ENCODE measurements at places on chromosomes 3 and 15. TPM values are rescaled to one million over a fixed set of nuclear protein-coding genes. Genes with fewer than 3 reads are reported as not detected.

GRCh38 chr15:80581976-80582375 lies 113.1 kb upstream of the ABHD17C start:
- no peak for DNase-seq

The SLC6A20 gene
- 0.28 TPM for total RNA-seq

GRCh38 chr3:127260416-127260815 lies 27.4 kb downstream of the PRR20G start:
- DNase-seq = no peak

DNA sequence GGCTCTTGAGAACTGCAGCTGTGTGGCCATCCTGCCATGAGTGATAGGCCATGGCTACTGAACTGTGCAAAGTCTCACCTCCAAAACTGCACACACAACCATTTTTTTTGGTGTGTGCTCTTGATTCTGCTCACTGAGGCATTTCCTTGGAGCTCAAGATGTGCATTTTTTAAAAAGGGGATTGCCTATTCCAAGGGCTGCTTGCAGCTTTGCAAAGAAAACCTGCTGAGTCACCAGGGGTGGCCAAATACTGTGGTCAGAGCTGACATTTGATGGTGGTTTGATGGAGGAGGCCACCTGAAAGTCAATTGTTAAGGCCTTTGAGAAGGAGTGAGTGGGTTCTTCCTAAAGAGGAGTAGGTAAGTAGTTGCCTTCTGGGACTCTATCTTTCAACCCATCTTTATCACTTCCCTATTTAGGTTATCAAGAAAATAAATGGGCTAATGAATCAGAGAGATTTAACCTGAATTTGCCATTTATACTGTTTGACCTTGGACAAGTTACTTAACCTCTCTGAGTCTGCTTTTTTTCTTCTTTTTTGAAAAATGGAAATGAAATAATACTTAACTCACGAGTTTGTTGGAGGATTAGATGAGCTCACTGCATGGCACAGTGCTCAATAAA lies 87.9 kb downstream of the CHST2 start:
- no peak for DNase-seq

GRCh38 chr3:167940241-167940640 lies 155.5 kb downstream of the GOLIM4 start:
- no peak for DNase-seq

GRCh38 chr3:133965013-133965570 lies 64.6 kb downstream of the SLCO2A1 start:
- DNase-seq = peak; percentile 87

- DNase-seq = no peak
These were observed 4.8 kb downstream of the BMF start for GRCh38 chr15:40103864-40104271.

GRCh38 chr3:189572249-189572648 lies 58.9 kb upstream of the TP63 start:
- DNase-seq = no peak

- peak; percentile 82 for DNase-seq
These were observed 275.3 kb downstream of the UACA start for GRCh38 chr15:70488002-70488605.

The SPINK8 gene
- total RNA-seq = not detected

The PARP15 gene
- 4.4 TPM for total RNA-seq

GRCh38 chr3:192373032-192373431 lies 354.3 kb downstream of the FGF12 start:
- no peak for DNase-seq

DNA sequence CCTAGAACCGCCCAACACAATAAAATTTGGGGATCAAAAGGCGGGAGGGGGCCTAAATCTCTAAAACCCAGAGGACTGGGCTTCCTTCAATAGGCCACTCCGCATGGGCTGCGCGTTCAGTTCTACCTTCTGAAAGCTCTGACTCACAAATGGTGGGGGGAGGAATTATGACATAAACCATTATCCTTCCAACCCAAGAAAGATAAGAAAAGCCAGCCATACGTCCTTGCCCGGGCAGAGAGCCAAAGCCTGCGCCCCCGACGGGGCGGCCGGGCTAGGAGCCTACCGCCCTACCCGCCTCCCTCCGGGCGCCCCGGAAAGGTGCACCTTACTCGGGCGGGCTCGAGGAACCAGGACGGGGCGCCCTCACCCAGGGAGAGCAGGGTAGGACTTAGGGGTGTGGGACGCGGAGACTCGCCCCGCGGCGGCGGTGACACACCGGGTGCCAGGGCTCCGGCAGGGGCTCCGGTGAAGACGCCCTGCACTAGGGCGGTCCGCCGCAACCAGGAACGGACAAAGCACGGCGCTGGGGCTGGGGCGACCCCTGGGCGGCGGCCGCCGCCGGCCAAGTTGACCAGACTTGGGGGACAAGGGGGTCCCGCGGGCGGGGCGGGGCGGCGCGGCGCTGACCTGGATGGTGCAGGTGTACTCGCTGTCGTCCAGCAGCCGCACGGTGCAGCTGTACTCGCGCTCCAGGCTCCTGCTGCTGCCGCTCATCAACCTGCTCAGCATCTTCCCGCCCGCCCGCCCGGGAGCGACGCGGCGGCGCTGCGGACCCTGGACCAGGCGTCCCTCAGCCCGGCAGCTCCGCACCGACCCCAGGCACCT lies 534 bp downstream of the FRMD5 start:
- DNase-seq = peak; percentile 47

DNA sequence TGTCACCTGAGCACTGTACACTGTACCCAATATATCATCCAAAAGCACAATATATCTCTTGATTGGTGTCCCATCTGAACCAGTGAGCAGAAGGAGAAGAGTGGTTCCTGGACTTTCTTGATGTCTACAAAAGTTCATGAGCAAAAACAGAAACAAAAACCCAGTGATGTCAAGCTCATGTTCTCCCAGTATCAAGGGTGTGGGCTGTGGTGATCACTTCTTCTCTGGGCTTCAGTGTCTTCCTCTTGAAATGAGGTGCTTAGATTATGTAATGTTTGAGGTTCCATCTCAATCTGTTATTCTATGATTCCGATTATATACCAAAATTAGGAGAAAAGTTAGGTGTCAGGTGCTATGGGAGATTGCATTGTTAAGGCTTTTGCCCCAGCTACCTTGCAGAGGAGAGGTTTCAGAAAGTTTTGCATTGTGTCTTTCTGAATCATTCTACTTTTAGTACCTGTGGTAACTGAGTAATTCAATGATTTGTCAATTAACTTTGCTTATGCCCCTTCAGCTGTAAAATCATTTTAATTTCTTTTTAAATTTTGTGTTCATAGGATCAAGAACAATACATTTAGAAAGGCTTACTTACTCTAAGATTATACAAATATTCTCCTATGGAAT lies 122.0 kb upstream of the EOMES start:
- DNase-seq = no peak

The CYP11A1 gene
- total RNA-seq = 0.74 TPM

DNA sequence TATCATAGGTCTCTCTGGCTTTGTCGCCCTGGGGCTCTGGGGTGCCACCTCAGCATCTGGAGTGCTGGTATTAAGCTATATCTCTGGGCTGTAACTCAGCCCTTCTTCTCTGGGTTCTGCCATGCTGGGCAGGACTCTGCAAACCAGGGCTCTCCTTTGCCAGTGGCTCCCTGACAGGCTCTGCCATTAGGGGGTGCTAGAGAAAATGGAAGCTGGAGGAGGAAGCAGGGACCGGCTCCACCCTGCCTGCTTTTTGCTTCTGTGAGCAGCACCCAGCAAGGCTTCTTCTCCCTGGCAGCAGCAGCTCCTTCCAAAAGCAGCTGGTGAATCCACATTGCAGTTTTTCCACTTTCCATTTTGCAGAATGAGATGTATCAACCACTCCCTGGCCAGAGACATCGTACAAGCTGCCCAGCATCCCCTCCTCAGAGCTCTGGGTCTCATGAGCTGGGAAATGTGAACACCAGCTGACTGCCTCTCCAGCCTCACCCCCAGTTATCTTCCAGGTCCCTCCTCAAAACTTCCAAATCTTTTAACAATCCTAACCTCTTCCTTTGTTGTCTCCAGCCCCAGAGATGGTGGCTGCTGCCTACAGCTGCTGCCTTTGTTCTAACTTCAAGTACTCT lies 165.0 kb downstream of the ABHD5 start:
- peak; percentile 46 for DNase-seq

DNA sequence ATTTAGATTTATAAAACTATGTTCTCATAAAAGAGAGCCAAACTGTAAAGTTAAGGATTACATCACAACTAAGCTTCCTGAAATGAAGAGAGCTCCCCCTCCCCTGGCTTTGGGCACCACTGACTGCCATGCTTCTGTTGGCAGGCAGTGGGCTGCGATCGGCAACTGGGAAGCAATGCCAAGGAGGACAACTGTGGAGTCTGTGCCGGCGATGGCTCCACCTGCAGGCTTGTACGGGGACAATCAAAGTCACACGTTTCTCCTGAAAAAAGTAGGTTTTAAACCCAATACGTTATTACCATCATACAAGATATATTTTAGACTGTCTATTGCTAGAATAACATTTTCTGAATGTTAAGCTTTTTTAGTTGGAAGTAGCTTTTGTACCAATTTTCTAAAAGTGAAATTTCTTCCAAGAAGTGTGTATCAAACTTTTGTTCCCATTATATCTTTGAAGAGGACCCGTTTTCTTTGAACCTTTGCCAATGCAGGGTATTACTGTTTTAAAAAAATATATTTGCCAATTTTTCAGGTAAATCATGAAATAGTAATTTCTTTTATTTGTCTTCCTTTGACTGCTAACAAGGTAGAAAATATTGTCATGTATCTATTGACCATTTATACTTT lies 184.1 kb downstream of the ADAMTSL3 start:
- peak; percentile 41 for DNase-seq

DNA sequence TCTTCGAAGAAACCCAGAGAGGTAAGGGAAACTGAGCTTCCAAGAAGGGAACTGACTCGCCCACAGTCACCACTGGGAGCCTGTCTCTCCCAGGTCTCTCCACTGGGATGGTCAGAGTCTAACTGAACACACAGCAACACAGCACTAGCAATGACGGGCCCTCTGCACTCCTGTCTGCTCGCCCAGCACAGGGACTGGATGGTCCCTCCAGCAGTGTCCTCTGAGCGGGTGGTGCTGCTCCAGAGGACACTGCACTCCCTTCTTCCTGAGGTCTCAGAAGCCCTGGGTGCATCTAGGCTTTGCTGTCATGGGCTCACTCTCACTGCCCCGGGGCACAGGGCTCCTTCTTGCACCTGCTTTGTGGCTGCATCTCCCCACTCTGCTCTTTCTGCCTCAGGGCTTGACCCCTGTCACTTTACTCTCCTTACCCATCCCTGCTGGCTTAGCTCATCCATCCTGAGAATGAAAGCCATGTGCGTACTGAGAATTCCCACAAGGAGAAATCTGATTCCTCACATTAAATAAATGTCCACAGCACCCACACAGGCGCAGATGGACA lies 356.6 kb downstream of the GABRG3 start:
- no peak for DNase-seq

GRCh38 chr3:35635926-35636683 lies 3.2 kb upstream of the ARPP21 start:
- DNase-seq = no peak

GRCh38 chr3:41701191-41701698 lies 260.7 kb downstream of the ULK4 start:
- DNase-seq = no peak

GRCh38 chr3:56357266-56357665 lies 111.0 kb downstream of the ERC2 start:
- DNase-seq = no peak

DNA sequence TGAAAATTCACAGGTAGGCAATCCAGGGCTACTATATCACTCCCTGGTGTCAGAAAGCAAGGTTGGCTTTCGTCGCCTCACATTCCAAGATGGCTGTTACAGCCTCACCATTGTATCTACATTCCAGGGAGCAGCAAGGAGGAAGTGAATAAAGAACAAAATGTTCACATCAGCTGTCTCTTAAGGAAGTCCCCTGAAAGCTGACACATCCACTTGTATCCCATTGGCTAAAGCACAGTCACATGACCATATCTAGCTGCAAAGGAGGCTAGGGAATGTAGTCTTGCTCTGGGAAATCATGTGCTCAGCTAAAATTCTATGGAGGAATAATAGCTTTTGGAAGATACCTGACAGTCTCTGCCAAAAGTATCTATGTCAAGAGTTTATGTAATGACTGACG lies 12.8 kb upstream of the GATA2 start:
- DNase-seq = no peak

DNA sequence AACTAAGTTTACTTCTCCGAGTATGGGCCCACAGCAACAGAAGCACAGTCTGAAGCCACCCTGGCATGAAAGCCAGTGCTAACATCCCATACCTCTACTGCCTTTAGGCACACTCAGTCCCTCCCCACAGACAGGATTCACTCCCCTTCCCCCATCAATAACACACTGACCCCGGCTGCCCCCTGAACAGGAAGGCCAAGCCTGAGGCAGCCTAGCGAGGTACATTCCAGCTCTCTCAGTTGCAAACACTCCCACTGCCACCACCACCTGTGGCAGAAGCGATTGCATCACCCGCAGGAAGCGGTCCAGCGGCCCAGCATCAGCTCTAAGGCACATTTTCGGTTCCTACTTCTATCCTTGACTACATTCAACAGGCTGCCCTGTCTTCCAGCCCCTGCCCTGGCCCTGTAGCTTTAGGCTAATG lies 7.0 kb upstream of the BMF start:
- DNase-seq = peak; percentile 44

The MESP2 gene
- total RNA-seq = 0.55 TPM

DNA sequence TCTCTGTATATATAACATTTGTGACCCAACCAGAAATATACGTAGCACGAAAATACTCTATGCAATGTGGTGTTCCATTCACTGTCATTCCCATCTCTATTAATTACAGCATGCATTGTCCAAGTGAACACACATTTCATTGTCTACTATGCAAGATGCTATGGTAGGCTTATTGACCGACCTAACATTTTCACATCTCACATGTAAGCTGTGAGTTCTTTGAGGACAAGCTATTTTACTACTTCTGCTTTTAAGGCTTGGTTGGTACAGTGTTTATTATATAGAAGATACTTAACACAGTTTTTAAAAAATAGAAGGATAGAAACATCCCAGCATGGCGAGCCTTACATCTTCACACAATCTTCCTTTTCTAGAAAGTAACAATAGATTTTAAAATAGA lies 164.4 kb downstream of the KLHL25 start:
- DNase-seq = no peak

The ATP10A gene
- total RNA-seq = 33.7 TPM

DNA sequence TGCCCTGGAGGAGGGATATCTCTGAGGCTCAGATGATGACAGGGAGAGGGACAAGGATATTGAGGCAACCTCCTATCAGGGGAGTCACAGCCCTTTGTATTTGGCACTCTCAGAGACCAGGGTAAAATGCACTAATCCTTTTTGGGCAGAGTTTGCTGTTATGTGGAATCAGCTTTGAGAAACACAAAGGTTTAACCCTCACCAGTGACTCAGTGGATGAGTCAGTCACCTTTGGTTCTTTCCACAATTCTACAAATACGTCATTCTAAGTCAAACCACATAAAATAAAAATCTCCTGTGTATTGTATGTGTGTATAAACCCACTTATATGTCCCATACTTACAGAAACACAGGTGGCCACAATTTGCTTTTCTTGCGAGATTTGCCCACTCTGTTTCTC lies 5.1 kb downstream of the LSAMP start:
- DNase-seq = no peak
